Common myeloid progenitor, CD34-positive (primary cell): ENCODE measurements at places on chromosomes 1 and 21.
A peak's percentile ranks its signal among the peaks of the same experiment; 100 is the strongest.

GRCh38 chr1:66168467-66168887 is 365.5 kb upstream of the SGIP1 start:
- DNase-seq, result no peak

- DNase-seq, result no peak
Observed at GRCh38 chr1:44640200-44640853, 34.0 kb downstream of the TMEM53 start.

DNA sequence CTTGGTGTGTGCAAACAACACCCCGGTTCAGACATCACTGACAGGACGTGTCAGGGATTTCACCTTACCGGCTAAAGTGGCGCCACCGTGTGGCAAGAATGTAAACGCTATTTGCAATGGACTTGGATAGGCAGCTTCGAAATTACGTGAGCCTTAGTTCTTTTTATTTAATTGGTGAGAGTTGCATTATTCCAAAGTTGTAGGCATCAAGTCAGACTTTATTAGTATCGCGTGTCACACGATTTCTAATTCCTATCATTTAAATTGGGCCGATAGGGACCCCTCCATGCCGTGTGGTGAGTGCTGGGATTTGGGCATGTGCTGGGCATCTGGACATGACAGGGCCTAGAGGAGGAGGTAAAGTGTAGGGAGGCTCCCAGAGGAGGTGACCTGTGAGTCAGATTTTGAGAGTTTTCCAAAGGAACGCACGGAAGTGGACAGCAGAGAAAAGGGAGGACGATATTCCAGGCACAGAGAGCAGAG is 14.5 kb upstream of the CPT2 start:
- peak; percentile 89 for DNase-seq

GRCh38 chr1:243287123-243287460 is 31.3 kb downstream of the SDCCAG8 start:
- no peak for DNase-seq

GRCh38 chr1:229226796-229227195 is 44.1 kb upstream of the RAB4A start:
- no peak for DNase-seq

DNA sequence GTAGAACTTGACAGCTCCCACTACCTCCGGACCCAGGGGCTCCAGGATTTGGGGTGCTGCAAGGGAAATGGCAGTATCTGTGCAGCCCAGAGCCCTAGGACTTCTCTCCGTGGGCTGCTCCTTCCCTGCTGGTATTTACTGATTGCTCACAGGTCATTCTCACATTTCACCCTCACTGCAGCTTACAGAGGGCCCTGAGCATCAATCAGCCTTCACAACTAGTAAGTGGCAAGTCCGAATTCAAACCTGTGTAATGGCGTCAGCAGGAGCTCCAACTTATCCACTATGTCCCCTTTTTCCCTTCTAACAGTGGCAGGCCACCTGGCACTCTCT is 32.4 kb downstream of the PIK3C2B start:
- DNase-seq, result no peak

DNA sequence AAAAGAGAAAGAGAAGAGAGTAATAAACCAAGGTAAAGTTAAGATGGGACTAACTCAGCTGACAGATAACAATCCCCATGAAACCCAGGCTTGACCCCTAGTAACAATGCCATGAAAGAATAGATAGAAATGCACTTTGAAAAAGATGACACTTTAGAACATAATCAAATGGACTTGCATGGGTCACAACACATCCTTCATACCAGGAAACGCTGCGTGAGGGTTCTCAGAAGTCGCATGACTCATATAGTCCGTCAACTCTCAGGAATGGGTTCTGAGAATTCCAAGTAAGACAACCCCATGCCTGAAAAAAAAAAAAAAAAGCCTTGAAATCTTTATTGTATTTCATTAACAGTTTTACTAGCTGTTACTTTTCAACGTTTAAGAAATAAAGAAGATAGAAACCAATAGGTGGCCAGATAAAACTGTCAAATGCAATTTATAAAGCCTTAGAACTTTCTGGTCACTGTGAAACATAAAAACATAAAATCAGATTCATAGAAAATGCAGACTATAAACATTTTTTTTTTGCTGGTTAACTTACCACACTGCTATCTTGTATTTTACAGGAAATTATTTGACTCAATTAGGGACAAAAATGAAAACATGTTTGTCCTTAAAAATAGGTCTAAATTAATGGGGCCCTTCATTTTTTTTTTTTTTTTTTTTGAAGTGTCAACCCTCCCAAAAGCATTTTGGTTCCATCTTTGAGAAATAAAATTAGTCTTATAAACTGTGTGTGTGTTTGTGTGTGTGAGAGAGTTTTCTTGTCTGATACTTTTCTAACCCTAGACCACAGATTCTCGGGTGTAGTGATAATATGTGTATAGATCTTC is 202.1 kb downstream of the NCAM2 start:
- peak; percentile 27 for DNase-seq

DNA sequence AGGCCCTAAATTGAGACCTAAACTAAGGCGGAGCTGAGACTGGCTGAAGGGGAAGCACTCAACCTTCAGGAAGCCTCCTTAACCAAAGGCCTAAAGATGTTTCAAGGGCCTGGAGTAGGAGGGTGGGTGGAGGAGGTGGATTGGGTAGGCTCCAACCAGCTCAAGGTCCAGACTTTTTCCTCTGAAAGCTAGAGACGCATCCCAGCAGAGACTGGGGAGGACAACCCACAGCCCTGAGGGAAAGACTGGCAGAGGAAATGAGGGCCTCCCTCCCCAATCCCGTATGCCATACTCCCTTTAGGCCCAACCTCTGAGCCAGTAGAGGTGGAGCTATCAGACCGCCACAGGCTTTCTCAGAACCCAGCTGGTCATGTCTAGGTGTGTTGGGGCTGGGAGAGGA is 1.1 kb downstream of the ECM1 start:
- DNase-seq, result no peak

DNA sequence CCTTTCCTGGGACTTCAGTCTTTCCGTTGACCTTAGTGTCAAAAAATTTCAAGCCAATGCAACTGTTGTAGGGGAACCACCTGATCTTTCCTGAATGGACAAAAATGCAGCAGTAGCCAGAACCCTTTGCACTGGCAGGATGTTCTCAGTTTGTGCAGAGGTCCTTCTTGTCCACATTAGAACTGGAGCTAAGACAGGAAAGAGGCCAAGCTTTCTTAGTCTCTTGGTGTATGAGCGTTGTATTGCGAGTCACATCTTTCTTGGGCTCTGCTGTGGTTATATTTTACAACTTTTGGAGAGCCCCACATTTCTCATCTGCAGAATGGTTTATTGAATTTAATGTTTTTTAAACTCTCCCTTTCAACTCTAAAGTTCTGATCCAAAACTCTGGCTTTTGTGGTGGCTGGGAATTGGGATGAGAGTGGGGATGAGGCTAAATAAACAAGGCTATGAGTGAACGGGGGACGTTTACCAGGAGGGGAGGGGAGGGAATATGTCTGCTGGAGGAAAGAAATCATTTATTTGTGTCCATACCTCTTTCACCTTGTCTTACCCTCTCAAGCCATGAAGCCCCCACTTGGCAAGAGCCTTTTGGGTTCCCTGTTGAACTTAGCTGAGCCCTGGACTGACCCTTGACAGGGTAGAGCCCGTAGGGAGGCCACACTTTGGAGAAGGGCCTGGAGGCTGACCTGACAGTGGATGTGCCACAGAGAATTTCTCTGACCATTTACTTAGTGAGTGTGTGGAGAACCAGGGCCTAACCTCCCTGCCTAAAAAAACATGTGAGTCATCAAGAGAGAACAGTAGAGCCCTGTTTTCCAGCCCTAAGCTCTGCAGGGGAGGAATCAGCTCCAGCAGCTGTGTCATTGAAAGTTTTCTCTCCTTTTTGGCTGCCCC is 586 bp downstream of the CHI3L2 start:
- DNase-seq, result no peak

DNA sequence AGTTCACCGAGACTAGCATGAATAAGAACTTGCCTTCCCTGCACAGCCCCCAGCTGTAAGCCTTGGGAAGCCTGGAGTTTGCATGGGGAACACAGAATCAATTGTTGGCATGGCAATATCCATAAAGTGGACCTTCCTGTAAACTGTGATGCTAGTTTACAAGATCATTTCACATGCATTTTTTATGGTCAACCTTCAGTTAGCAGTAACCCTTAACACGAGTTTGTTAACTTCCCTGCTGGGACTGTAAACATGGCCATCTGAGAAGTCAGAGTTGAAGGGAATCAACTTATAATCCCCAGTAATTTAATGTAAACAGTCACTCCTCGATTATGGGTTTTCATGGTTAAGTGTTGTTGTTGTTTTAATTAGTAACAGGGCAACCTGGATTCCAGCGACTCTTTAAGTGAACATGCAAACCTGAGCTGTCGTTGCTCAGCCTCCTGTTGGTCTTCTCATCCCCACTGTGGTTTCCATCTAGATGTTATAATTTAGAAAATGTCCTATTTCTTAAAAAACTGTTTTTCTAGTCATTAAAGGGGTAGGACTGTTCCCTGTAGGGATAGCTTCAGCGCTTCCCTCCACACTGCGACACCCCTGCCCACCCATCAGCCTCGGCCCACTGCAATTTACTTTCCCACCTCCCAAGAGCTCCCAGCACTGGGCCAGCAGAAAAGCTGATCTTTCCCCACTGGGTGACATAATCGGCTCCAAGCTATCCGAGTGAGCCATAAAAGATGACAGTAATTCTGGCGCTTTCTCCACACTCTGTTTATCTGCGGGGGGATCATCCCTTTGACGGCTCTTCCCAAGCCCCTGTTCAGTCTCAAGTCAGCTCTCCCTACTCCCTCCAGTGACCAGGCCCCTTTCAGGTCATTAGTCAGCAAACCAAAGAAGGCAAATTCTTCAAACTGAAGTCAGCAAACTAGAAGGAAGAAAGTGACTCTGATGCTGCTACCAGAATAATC is 107.6 kb upstream of the IPO9 start:
- no peak for DNase-seq

- no peak for DNase-seq
Observed at GRCh38 chr21:35232545-35233176, 183.6 kb upstream of the RUNX1 start.

DNA sequence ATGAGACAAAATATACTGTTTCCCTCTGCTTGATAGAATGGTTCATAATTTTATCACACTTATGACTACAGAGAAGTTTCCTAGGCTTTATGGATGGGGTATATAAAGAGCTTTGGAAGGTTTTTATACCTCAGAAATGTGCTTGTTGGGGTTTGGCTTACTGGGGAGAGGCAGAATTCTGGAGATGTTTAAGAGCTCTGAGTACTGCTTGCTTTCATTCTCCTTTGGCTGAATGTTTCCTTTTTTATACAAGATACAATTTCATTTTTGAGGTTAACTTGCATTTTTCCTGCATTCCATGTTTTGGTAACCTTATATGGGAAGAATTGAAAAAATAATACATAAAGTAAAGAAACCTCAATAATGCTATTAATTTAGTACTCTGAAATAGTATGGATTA is 157.7 kb upstream of the COL11A1 start:
- no peak for DNase-seq

GRCh38 chr1:43368646-43369020 is 822 bp upstream of the ELOVL1 start:
- no peak for DNase-seq

DNA sequence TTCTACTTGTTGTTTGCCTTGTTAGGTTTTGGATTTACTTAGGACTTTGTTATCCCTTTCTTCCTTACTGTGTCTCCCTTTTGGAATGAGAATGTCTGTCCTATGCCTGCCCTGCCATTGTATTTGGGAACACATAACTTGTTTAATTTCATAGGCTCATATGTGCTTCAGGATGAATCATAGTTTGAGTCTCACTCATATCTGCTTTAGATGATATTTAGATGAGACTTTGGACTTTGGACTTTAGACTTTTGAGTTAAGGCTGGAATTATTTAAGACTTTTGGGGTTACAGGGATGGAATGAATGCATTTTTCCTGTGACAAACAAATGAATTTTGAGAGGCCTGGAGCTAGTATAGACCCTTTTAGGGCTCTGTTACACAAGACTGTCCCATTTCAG is 33.4 kb downstream of the PSMG1 start:
- DNase-seq, result no peak

- DNase-seq, result no peak
Observed at GRCh38 chr1:212520299-212520698, 87.6 kb downstream of the NENF start.

DNA sequence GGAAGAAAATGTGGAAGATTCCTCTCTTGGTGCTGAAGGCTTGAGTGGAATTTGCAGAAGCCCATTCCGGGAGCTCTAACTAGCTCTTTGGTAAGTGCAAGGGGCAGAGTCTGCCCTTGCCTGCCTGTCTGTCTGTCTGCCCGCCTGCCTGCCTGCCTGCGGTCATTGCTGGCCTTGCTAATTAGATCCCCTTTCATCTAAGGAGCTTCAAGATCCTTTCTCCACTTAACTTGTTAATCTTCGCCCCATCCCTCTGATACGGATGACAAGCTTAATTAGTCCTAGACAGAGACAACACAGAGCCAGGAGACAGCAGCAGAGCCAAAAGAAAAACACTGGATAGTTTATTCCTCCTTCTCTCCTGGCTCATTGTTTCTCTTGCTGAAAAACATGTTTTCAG is 80.2 kb upstream of the GADD45A start:
- no peak for DNase-seq

- DNase-seq, result no peak
Observed at GRCh38 chr1:153354515-153355193, 3.0 kb upstream of the S100A9 start.

GRCh38 chr1:11187494-11187893 is 1.7 kb upstream of the ANGPTL7 start:
- DNase-seq, result no peak

- no peak for DNase-seq
Observed at GRCh38 chr1:214494706-214495105, 56.7 kb downstream of the PTPN14 start.

- no peak for DNase-seq
Observed at GRCh38 chr1:213325482-213325881, 274.4 kb downstream of the RPS6KC1 start.
